ENCODE measurements at places on chromosomes 5 and 9.
A peak's percentile ranks its signal among the peaks of the same experiment; 100 is the strongest.

GRCh38 chr5:43498581-43498980 is 14.9 kb upstream of the TMEM267 start:
- no peak for DNase-seq

GRCh38 chr9:136241542-136241941 is 4.1 kb downstream of the QSOX2 start:
- no peak for DNase-seq

DNA sequence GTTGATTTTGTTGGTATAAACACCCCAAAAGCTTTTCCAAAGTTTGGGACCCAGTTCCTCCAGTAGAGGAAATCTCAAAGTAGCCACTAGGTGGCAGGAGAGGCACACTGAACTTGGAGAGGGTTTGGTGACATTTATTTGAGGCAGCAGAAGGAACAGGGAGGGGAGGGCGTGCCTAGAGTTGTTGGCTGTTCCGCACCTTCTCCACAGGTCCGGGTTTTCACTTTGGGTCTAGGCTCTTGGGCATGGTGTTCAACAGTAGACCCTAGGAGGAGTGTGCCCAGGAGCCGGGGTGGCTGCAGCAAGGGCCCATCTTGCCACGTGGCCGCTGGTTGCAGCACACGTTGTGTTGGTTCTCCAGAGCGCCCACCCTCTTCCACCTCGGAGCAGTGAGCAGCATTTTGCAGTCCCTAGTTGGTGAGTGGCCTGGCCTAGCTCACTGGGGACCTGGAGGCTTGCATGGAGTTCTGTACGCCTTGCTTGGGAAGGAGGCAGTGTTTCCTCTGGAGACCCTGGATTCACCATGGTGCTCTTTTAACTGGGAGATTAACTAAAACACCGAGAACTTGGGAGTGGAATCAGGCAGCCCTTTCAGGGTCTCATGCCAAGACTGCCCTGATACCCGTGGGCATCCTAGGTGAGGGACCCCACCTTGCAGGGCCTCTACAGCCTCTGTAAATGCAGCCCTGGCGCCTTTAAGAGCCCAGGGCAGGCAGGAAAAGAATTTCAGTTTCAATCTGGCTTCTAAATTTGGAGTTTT is 28.2 kb downstream of the PTPA start:
- DNase-seq: peak; percentile 88

DNA sequence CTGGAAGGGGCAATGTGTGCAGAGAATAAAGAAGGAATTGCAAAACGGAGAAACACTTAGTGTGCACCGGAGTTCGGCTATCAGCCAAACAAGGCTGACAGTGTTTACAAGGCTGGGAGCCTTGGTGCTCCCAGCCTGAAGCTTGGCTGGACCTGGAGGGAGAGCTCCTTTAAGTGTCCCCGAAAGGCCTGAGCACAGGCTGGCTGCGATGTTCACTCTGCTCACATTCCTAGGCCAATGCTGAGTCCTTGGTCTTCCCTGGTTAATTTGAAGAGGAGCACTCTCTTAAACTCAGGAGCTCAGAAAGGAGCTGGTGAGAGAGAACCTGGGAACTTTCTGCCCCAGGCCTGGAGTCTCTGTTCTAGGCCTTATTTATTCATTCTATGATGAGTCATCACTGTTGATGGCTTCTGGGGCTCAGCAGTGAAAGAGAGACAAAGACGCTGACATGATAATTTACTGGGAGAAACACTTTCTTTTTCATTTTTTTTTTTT is 88.6 kb upstream of the MYO10 start:
- peak; percentile 77 for DNase-seq

GRCh38 chr5:59660737-59661136 is 232.8 kb downstream of the PDE4D start:
- DNase-seq: peak; percentile 53

GRCh38 chr5:128905568-128906110 is 59.6 kb upstream of the SLC27A6 start:
- DNase-seq: peak; percentile 73

DNA sequence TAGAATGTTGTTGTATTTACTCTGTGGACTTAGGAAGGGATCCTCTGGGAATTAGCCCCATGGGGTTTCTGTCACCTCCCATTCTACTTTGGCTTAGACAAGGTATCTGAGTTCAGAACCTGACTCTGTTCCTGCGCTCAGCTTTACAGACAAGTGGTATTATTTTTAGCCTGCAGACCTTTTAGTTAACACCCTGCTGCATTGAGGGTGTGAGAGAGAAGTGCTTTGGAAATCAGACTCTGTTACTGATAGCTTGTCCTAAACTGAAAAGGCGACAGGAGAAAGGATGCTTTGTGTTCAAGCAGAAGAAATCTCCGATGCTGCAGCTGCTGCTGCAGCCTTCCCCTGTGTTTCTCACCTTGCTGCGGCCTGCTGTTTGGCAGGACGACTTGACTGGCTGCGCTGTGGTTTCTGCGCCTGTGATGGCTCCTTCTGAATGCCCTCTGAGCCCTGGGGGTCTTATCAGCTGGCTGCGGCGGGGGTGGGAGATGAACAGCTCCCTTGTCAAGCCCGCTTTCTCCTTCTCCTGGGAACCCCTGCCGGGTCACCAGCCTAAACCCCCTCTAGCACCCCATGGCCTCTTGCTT is 61.9 kb downstream of the PGM5 start:
- DNase-seq: no peak

GRCh38 chr5:109668668-109669422 is 20.9 kb upstream of the MAN2A1 start:
- no peak for DNase-seq

GRCh38 chr9:115978659-115979096 is 174.9 kb upstream of the PAPPA start:
- DNase-seq: peak; percentile 35

- no peak for DNase-seq
These were observed 135.1 kb downstream of the DROSHA start for GRCh38 chr5:31396611-31397295.
